ENCODE measurements at places on chromosomes 12 and 14. TPM values are rescaled to one million over a fixed set of nuclear protein-coding genes. Genes with fewer than 3 reads are reported as not detected.

The KCNA5 gene
- total RNA-seq, result not detected

The HCAR1 gene
- total RNA-seq, result 0.06 TPM

The MANSC4 gene
- not detected for total RNA-seq

The CLEC4D gene
- total RNA-seq, result not detected

The FOXA1 gene
- not detected for total RNA-seq
